Thyroid gland (tissue), 4 donors: ENCODE measurements at places on chromosomes 4 and X. TPM values are rescaled to one million over a fixed set of nuclear protein-coding genes. Genes with fewer than 3 reads are reported as not detected.
A peak's percentile ranks its signal among the peaks of the same experiment; 100 is the strongest.

Gene RAI2
- total RNA-seq, result 12.2 TPM

DNA sequence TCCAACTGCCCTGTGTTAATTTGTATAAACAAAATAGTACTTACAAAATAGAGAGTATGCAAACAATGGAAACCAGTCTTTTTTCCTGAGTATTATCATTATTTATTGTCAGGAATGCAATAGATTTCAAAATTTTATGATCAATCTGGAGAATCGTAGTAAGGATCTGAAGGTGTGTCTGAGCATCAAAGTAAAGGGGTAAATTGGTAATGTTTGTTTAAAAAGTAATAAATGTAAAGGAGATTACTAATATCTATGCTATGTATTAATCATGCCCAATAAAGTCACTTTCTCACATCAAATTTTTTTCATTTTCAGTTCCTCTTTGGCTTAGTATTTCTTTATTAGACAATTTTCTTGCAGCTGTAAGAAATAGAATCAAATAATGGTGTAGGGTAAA lies 1507.1 kb upstream of the PCDH7 start:
- H3K36me3 ChIP-seq, result no peaks in the 10 kb centered on the region
- H3K27ac ChIP-seq, result no peak overlapping the region
- no peak overlapping the region for H3K4me3 ChIP-seq
- H3K4me1 ChIP-seq, result no peaks in the 10 kb centered on the region
- H3K27me3 ChIP-seq, result no peaks in the 10 kb centered on the region

DNA sequence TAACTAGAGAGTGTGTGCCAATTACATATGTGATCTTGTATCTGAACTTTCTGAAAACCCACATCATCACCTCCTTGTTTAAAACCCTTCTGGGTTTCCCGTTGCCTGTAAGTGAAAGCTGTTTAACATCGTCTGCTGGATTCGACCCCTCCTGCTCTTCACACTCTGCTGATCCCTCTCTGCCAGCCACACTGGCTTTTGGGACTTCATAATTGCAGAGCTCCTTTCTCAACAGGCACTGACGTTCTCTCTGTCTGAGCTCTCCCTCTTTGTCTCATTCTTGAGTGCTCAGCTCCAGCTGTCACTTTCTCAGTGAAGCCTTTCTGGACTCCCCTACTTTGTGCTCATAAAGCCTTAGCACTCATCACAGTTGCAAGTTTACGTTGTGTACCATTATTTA lies 153.9 kb downstream of the CEP135 start:
- DNase-seq, result no peak
- no peak overlapping the region for H3K27ac ChIP-seq
- H3K4me1 ChIP-seq, result no peaks in the 10 kb centered on the region

- H3K27ac ChIP-seq, result no peak overlapping the region
- H3K27me3 ChIP-seq, result no peaks in the 10 kb centered on the region
- H3K36me3 ChIP-seq, result no peaks in the 10 kb centered on the region
Measured at GRCh38 chr4:172691552-172691951, 477.1 kb upstream of the GALNT7 start.

DNA sequence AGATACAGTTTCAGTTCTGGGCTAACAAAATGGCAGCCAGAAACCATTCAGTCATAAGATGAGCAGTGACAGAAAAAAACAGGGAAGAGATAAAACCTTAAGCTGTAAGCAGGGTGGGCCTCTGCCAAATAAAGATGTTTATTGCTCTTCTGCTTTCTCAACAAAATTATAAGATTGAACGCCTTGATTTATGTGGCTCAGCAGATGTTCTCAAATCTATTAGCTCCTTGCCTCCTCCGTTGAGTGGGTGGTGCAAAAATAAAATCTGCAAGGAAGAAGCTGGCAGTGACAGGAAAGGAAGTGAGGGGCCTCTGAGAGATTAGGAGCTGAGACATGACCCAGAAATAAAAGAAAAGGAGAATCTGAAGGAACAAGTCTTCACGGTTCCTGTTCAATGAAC lies 206.6 kb downstream of the PTTG2 start:
- H3K4me1 ChIP-seq, result peaks cover 4% of the 10 kb centered on the region
- H3K27ac ChIP-seq, result no peak overlapping the region
- DNase-seq, result no peak
- no peak overlapping the region for H3K4me3 ChIP-seq

GRCh38 chr4:174540175-174540574 lies 17.9 kb upstream of the HPGD start:
- no peaks in the 10 kb centered on the region for H3K27me3 ChIP-seq
- no peak overlapping the region for H3K27ac ChIP-seq
- DNase-seq, result no peak
- H3K4me1 ChIP-seq, result peaks cover 16% of the 10 kb centered on the region

GRCh38 chr4:180665481-180665880 lies 1577.7 kb upstream of the TENM3 start:
- H3K36me3 ChIP-seq, result no peaks in the 10 kb centered on the region
- no peak overlapping the region for H3K27ac ChIP-seq
- no peak for DNase-seq

Gene SLC26A1
- 0.21 TPM for total RNA-seq

GRCh38 chrX:47366041-47366722 lies 4.2 kb upstream of the ZNF157 start:
- DNase-seq, result peak; percentile 72
- no peaks in the 10 kb centered on the region for H3K4me1 ChIP-seq
- no peaks in the 10 kb centered on the region for H3K36me3 ChIP-seq
- no peaks in the 10 kb centered on the region for H3K27me3 ChIP-seq

DNA sequence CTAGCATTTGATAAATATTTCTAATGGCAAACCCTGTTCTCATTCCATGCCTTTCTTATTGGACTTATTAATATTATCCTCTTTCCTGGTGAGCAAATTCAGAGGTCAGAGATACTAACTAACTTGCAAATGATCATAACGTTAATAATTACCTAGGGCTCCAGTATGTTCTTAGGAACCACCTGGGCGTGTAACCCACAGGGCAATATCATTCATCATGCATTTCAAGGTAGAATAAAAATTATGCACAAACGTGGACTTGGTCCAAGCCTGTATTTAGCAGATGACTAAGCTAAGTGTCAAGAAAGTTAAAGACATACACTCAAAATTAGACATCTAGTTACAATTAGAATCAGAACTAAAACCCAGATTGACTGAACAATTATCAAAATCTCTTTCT lies 850.1 kb downstream of the TRIML1 start:
- H3K36me3 ChIP-seq, result no peaks in the 10 kb centered on the region
- no peaks in the 10 kb centered on the region for H3K27me3 ChIP-seq
- H3K27ac ChIP-seq, result no peak overlapping the region

Gene KLHL13
- total RNA-seq, result 1.4 TPM
